ENCODE measurements at places on chromosomes 1 and 21.

DNA sequence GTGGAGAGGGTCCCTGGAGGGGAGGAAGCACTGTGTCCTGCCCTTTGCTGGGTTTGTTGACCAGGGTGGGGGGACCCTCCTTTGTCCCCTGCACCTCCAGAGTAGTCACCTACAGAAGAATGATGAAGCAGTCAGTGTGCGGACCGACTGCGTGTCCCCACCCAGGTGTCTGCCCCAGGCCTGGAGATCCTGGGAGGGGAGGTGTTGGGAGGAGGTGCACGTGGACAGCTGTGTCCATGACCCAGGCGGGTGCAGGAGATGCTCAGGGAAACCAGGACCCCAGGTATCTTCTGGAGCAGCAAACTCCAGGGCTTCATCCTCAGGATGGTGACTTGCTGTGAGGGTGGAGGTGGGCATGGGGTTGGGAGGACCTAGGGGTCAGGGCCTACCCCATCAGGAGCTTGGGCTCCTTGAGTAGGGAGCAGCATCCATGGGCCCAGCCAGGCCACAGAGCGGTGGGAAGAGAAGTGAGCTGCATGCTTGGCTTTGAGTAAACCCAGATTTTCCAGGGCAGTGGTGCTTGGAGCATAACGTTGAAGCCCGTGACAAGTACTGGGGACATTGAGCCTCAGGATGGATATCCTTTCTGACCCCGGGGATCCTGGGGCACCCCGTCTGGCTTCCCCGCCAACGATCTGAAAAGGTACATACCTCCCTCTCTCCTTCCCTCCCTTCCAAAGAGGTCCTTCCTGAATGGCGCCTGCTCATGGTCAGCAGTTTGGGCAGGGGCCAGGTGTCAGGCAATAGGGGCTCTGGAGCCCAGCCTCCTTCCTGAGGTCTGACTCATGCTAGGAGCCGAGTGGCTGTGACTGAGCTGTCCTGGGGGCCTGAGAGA lies 13.7 kb downstream of the ACTRT2 start:
- DNase-seq: no peak

DNA sequence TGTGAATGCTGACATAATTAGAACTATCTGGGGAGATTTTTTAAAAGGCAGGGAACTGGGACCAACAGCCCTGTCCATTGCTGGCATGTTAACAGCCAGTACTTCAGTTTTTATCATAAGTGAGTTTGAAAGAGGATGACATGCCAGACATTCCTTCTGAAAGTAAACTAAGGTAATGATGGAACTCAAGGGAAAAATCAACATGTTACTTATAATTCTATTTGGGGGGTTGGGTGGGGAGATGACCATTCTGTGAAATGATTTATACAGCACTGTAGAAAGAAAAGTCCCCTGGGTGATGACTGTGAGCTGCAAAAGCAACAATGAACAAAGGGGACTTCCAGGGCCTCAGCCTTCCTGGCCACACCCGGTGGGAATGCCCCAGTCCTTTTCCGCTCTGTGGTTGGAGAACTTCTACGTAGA lies 5.4 kb upstream of the LAMC2 start:
- peak; percentile 55 for DNase-seq

DNA sequence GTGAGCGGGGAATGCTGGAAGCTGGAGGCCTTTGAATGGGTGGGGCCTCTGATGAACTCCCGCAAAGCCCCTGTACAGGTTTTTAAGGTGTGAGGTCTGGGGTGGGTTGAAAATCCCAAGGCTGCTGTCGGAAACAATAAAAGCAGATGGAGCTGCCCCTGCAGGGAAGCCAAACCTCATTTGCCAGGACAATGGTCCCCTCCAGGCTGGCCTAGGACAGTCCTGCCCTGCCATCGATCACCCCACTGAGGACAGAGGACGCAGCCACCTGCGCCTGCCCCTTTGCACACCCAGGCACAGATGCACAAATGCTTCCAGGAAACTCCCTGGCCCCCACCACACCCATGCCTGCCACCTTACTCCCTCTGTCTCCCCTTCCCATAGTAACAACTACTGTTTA lies 4.4 kb downstream of the DRAXIN start:
- DNase-seq: no peak

GRCh38 chr1:205429762-205430695 lies 8.2 kb upstream of the LEMD1 start:
- DNase-seq: no peak

- no peak for DNase-seq
Observed at GRCh38 chr1:40059960-40060750, 19.6 kb downstream of the CAP1 start.

DNA sequence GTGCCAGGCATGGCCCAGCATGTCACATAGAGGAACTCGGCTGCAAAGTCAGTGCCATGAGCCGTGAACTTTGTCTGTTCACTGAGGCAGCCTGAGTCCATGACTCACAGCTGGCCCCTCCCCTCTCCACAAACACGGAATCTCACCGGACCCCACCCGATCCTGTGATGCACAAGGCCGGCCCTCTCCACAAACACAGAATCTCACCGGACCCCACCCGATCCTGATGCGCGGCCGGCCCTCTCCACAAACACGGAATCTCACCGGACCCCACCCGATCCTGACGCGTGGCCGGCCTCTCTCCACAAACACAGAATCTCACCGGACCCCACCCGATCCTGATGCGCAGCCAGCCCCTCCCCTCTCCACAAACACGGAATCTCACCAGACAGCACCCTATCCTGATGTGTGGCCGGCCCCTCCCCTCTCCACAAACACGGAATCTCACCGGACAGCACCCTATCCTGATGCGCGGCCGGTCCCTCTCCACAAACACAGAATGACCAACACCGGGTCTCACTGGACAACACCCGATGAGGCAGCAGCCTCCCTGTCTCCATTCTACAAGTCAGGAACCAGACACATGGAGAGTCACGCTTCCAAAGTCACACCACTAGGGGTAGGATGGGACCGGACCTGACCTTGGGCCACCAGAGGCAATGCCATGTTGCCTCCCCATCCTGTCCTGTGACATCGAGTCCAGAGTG lies 39.6 kb upstream of the GPR153 start:
- DNase-seq: peak; percentile 59

GRCh38 chr1:71804140-71804539 lies 478.2 kb downstream of the NEGR1 start:
- DNase-seq: no peak
